ENCODE measurements at places on chromosomes 3 and 15. TPM values are rescaled to one million over a fixed set of nuclear protein-coding genes. Genes with fewer than 3 reads are reported as not detected.

The FBXO40 gene
- not detected for total RNA-seq

The ZDHHC3 gene
- 74.4 TPM for total RNA-seq

The ITIH3 gene
- 0.89 TPM for total RNA-seq

The U2SURP gene
- total RNA-seq: 95.8 TPM

The THUMPD3 gene
- 32.1 TPM for total RNA-seq

The GYG1 gene
- 30.0 TPM for total RNA-seq

The AP3B2 gene
- 1.4 TPM for total RNA-seq

The SLC51A gene
- total RNA-seq: 0.63 TPM

The GHSR gene
- not detected for total RNA-seq

The SCG3 gene
- 0.38 TPM for total RNA-seq

The GRK7 gene
- total RNA-seq: not detected

The GABRR3 gene
- total RNA-seq: under 0.01 TPM

The ZPLD1 gene
- not detected for total RNA-seq

The FGF12 gene
- 2.2 TPM for total RNA-seq

- H3K27ac ChIP-seq: no peak overlapping the region
- peaks cover 3% of the 10 kb centered on the region for H3K36me3 ChIP-seq
- no peaks in the 10 kb centered on the region for H3K27me3 ChIP-seq
- no peaks in the 10 kb centered on the region for H3K4me1 ChIP-seq
Observed at GRCh38 chr3:97895216-97895615, 73.4 kb downstream of the CRYBG3 start.

DNA sequence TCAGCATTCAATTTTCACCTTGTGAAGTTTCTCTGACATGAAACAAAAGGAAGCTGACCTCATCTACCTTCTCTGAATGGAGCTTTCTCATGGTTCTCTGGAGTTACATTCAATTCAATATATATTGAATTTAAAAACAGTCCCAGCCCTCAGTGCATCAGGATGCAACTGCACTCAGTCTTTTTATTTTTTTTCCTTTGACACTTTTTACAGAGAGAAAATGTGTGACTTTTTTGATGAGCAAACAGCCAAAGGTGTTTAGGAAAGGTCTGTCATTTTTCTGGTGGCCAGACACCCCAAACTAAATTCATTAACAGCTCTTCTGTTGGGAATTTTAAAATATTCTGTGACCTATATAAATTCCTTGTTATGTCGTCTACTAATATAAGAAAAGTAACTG is 19.3 kb upstream of the SNRK start:
- no peaks in the 10 kb centered on the region for H3K4me1 ChIP-seq
- no peaks in the 10 kb centered on the region for H3K36me3 ChIP-seq
- no peak for DNase-seq

DNA sequence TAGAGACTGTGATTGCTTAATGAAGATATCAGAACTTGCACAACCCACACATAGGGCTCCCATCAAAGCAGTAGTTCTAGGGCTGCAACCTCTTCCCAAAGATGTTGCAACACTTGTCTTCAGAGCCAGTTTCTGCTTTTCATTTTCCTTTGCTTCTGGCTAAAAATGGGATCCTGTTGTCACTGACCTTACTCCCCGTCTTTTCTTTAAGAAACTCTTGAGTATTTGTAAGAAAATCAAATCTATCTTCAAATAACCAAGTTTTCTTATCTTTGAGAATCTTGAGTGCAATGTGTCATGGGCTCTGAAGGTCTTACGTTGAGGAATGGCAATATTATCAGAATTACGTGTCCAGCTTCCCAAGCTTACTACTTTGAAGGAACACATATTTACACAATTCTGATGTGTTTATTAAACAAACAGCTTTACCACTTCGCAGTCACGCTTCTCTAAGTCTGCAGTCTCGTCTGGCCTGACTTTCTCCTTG is 24.1 kb downstream of the CACNA1D start:
- peaks cover 20% of the 10 kb centered on the region for H3K4me1 ChIP-seq
- no peak overlapping the region for H3K4me3 ChIP-seq
- H3K27ac ChIP-seq: no peak overlapping the region
- no peak for DNase-seq

DNA sequence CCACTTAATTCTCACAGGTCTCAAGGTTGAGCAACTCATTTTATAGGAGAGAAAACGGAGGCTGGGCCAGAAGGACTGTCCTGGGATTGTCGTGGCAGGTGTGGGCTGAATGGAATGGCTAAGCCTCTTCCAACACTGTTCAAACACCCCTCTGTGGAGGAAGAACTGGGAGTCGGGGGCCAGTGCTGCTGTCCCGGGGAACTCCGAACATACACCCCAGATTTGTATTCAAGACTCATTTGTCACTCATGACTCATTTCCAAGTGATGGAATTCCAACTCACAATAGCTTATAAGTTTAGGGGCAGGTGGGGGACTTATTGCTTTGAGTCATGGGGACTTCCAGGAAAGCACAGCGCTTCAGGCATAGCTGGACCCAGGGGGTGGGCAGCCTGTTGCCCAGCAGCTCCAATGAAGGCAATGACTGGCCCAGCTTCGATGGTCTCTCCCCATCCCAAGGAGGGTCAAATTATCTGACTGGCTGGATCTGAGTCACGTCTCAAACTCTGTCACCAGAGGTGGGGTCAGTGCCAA is 72.5 kb downstream of the TM2D3 start:
- H3K36me3 ChIP-seq: no peaks in the 10 kb centered on the region
- no peak overlapping the region for H3K27ac ChIP-seq
- H3K4me1 ChIP-seq: no peaks in the 10 kb centered on the region
- no peak overlapping the region for H3K4me3 ChIP-seq

- no peaks in the 10 kb centered on the region for H3K36me3 ChIP-seq
- H3K27me3 ChIP-seq: no peaks in the 10 kb centered on the region
- H3K4me1 ChIP-seq: no peaks in the 10 kb centered on the region
- no peak for DNase-seq
- no peak overlapping the region for H3K27ac ChIP-seq
Observed at GRCh38 chr3:159130108-159130507, 328.3 kb downstream of the MFSD1 start.

DNA sequence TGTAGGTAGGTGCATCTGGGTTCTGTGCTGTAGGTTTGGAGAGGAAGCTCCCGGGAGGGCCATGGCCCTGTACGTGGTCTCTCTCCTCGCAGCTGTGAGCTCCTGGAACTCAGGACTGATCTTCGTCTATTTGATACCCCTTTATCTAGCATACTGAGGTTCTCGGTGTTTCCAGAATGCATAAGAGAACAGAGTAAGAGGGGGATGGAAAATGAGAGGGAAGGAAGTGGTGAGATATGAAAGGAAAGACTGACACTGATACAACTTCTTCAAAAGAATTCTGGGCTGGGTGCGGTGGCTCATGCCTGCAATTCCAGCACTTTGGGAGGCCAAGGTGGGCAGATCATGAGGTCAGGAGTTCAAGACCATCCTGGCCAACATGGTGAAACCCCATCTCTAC is 90.7 kb downstream of the CHRD start:
- H3K4me3 ChIP-seq: no peak overlapping the region
- H3K36me3 ChIP-seq: no peaks in the 10 kb centered on the region
- no peaks in the 10 kb centered on the region for H3K4me1 ChIP-seq
- no peaks in the 10 kb centered on the region for H3K27me3 ChIP-seq

DNA sequence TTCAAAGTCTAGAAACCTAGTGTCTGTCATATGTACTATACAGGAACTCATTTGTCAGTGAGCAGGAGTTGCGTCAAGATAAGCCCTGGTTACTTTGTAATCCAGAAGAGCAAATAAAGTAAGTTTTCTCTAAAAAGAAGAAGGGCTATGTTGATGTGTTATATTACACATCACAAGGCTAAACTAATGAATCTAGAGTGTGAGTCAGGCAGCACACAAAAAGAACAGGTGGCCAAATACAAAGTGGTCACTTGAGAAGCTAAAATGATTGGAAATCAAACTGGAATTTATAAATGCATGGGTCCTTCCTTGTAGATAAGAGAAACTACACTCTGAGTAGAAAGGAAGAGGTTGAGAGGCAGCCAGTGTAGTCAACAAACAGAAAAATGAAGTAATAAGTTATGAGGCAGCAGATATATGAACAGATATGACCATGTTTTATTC is 771.6 kb downstream of the DIPK2A start:
- no peaks in the 10 kb centered on the region for H3K36me3 ChIP-seq
- no peak overlapping the region for H3K27ac ChIP-seq
- DNase-seq: no peak
- no peak overlapping the region for H3K4me3 ChIP-seq
- no peaks in the 10 kb centered on the region for H3K4me1 ChIP-seq

DNA sequence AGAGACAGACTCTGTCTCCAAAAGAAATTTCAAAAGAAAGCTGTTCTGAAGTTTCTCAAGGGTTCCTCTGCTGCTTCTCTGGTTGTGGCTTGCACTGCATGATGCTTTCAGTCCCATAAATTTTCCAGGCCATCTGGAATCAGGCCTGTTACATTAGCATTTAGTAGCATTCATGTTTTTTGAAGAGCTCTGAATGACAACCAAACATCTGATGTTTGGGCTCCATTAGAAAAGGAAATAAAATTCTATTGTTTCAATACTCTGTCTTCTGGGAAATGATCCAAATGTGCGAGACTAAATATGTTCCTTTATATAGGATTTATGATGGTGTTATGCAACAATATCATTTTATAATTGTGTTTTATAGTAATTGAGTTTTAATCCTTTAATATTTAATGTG is 455.8 kb downstream of the GABRG3 start:
- H3K36me3 ChIP-seq: no peaks in the 10 kb centered on the region
- no peak for DNase-seq

- no peak overlapping the region for H3K4me3 ChIP-seq
- no peaks in the 10 kb centered on the region for H3K27me3 ChIP-seq
- DNase-seq: no peak
- H3K4me1 ChIP-seq: no peaks in the 10 kb centered on the region
- peaks cover 34% of the 10 kb centered on the region for H3K36me3 ChIP-seq
- H3K27ac ChIP-seq: no peak overlapping the region
Observed at GRCh38 chr3:172333692-172334457, 114.4 kb downstream of the GHSR start.

GRCh38 chr3:150738688-150739087 is 24.3 kb downstream of the SIAH2 start:
- no peaks in the 10 kb centered on the region for H3K36me3 ChIP-seq
- no peak for DNase-seq
- H3K4me1 ChIP-seq: peaks cover 6% of the 10 kb centered on the region
- no peak overlapping the region for H3K27ac ChIP-seq
- no peaks in the 10 kb centered on the region for H3K27me3 ChIP-seq

GRCh38 chr3:148106062-148106461 is 591.6 kb upstream of the AGTR1 start:
- H3K4me3 ChIP-seq: no peak overlapping the region
- no peaks in the 10 kb centered on the region for H3K27me3 ChIP-seq
- no peaks in the 10 kb centered on the region for H3K36me3 ChIP-seq
- H3K27ac ChIP-seq: no peak overlapping the region
- no peak for DNase-seq

GRCh38 chr3:57557085-57557537 is 1.0 kb downstream of the PDE12 start:
- peaks cover 25% of the 10 kb centered on the region for H3K4me1 ChIP-seq
- peak overlapping the region; percentile 67 for H3K4me3 ChIP-seq
- no peak for DNase-seq
- H3K27me3 ChIP-seq: no peaks in the 10 kb centered on the region
- peaks cover 10% of the 10 kb centered on the region for H3K36me3 ChIP-seq

DNA sequence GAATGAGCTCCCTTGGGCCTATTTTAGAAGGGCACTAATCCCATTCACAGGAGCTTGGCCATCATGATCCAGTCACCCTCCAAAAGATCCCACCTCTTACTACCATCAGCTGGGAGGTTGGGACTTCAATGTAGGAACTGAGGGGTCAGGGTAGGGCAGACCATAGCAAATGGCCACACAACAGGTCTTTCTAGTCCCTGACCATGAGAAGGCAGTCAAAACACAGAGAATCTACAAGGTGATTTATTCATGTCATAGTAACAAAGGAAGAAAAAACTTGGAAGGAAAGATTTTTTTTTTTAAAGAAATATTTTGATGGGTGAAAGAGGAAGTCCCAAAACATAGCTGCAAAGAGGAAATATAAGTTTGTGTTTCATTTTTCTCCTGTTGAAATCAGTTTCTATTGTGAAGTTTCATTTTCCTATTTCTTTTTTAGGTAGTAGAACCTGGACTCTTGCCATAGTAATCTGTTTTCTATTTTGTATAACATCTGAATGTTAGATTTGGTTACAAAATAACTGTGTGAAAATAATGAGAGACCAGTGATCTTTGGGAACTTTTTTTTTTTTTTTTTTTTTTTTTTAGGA is 23.5 kb upstream of the TNFSF10 start:
- DNase-seq: no peak
- H3K27ac ChIP-seq: no peak overlapping the region
- H3K36me3 ChIP-seq: no peaks in the 10 kb centered on the region
- no peak overlapping the region for H3K4me3 ChIP-seq
- peaks cover 13% of the 10 kb centered on the region for H3K4me1 ChIP-seq

DNA sequence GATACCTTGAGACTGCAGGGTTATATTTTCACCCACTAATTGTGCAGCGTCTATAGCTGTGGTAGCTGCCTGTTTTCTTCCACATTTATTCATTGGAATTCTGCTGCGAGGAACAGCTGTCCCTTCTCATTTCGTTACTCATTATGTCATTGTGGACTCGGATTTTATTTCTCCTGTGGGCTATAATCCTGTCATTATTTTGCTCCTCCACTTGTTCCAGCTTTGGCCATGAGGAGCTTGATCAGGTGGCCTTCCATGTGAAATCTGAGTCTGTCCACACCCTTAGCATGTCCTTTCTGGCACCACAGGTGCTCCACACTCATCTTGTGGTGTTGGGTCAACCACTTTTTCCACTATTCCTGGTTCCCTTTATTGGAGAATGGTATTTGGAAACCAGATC is 14.8 kb downstream of the LYSMD4 start:
- peaks cover 15% of the 10 kb centered on the region for H3K4me1 ChIP-seq
- no peak for DNase-seq
- H3K36me3 ChIP-seq: peaks cover 4% of the 10 kb centered on the region
- no peak overlapping the region for H3K4me3 ChIP-seq
- H3K27ac ChIP-seq: no peak overlapping the region

DNA sequence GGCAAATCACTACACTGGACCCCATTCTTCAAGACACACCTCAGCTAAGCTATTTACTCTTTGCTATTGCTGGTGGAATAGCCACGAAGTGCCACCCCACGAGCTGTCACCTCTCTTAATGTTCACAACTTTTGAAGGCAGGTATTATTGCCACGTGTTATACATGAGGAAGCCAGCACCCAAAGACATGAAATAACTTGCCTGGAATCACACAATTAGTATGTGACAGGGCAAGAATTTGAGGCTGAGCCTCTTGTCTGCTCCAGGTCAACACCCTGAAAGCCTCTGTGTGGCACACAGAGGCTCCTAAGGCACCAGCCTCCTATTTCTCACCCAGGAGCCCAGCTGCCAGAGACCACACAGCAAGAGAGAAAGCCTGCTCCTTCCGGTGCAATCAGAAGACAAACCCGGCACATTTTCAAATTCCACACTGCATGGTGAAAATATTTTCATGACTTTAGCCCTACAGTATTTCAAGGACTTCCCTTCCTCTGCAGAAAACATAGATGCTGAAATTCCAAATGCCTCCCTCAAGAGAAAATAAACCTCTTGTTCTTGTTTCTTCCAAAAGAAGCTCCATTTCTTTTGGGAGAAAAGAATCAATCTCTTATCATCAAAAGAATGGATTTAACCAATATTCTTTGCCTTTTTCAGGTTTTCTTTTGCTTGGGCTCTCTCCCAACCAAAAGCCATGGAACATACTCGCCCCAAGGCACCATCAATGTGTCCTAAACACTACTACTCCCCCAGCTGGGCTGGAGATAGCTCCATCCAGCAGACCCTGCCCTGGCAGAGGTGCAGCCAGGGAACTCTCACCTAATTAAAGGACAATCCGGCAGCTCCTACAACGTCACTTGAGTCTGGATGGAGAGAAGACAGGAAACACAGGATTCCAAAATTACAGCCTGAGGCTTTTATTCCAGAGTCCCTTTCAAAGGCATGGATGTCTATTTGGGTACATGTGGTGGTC is 84.7 kb upstream of the THBS1 start:
- no peaks in the 10 kb centered on the region for H3K27me3 ChIP-seq
- H3K4me3 ChIP-seq: no peak overlapping the region
- no peak for DNase-seq
- H3K27ac ChIP-seq: no peak overlapping the region
